ENCODE measurements at places on chromosomes 2 and 18. TPM values are rescaled to one million over a fixed set of nuclear protein-coding genes. Genes with fewer than 3 reads are reported as not detected.

Gene GPR39
- total RNA-seq, result 18.0 TPM

Gene DYNAP
- not detected for total RNA-seq

Gene CCNT2
- 11.8 TPM for total RNA-seq

Gene SEMA4F
- 2.5 TPM for total RNA-seq

Gene DAW1
- not detected for total RNA-seq

Gene HOXD8
- total RNA-seq, result not detected

Gene ADGRF3
- total RNA-seq, result 0.28 TPM

Gene C2orf92
- total RNA-seq, result 2.2 TPM

Gene BOLL
- not detected for total RNA-seq

Gene DNER
- not detected for total RNA-seq

Gene PRSS56
- not detected for total RNA-seq

Gene SLC8A1
- total RNA-seq, result 0.10 TPM

Gene POTEJ
- total RNA-seq, result not detected

Gene RNF125
- total RNA-seq, result 2.1 TPM

Gene ALPI
- not detected for total RNA-seq

Gene RRM2
- 264 TPM for total RNA-seq

Gene DSC3
- total RNA-seq, result 0.03 TPM

Gene DPP10
- total RNA-seq, result not detected

Gene SCN3A
- not detected for total RNA-seq

Gene MC4R
- not detected for total RNA-seq

Gene KCNG2
- not detected for total RNA-seq

Gene CNRIP1
- not detected for total RNA-seq

Gene GCA
- 32.9 TPM for total RNA-seq

Gene DPP4
- total RNA-seq, result 19.0 TPM

Gene TMEM163
- total RNA-seq, result not detected

Gene KLHL41
- total RNA-seq, result not detected

Gene RGPD3
- total RNA-seq, result 0.03 TPM

Gene CRYGC
- total RNA-seq, result not detected

Gene GATA6
- 73.8 TPM for total RNA-seq

Gene ARHGAP28
- not detected for total RNA-seq

Gene ANKMY1
- total RNA-seq, result 29.5 TPM

Gene MOCOS
- 6.2 TPM for total RNA-seq

Gene TLX2
- total RNA-seq, result not detected

Gene NCKAP5
- 0.03 TPM for total RNA-seq

Gene ACADL
- not detected for total RNA-seq

Gene MEIS1
- total RNA-seq, result 3.1 TPM

Gene SERPINB2
- not detected for total RNA-seq

Gene DUSP19
- 0.37 TPM for total RNA-seq

Gene CNTNAP5
- not detected for total RNA-seq

Gene TEX261
- 43.3 TPM for total RNA-seq

Gene MAP3K20
- total RNA-seq, result 17.4 TPM

Gene SKOR2
- total RNA-seq, result not detected

Gene HOXD11
- not detected for total RNA-seq

Gene MARCO
- not detected for total RNA-seq

Gene ACTG2
- not detected for total RNA-seq

Gene EFEMP1
- total RNA-seq, result not detected

Gene HK2
- total RNA-seq, result 23.7 TPM

Gene MEP1B
- not detected for total RNA-seq

Gene ATP9B
- 24.9 TPM for total RNA-seq

Gene COL4A3
- total RNA-seq, result not detected

Gene PROKR1
- not detected for total RNA-seq

Gene VWC2L
- not detected for total RNA-seq

Gene FN1
- 0.03 TPM for total RNA-seq

Measured in HT-29 (cell line).